ENCODE measurements at places on chromosomes 6 and 20.

- no peak for DNase-seq
Measured at GRCh38 chr6:46628498-46628897, 24.1 kb downstream of the CYP39A1 start.

DNA sequence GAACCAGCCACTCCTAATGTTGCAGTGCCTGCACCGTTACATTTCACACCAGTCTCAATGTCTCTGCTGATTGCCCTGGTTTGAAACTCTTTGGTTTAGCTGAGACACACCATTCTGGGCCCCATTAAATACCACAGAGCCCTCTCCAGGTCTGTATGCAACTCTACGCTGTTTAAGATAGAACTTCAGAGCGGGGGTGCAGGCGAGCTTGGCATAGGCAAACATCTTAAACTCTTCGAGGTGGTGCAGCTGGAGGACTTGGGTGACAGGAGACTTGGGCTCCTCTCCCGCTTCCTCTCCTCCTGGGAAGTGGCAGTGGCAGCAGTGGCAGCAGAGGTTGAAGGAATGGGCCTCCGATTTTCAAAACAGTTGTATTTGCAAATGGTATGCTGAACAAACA, 18.5 kb upstream of the SSR1 start:
- DNase-seq = no peak

DNA sequence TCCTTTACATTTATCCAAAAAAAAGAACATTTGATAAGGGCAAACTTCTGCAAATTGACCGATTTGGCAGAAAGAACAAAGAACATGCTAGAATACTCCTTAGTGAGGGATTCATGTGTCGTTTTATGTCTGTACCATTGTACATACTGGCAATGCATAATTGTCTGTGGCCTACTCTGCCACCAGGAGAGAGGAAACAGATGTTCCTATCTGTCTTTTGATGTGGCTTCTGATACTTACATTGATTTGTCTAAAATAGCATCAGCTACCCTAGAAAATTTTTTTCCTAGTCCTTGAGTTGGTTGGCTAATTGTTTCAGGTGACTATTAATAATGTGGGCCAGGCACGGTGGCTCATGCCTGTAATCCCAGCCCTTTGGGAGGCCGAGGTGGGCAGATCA, 654.1 kb downstream of the KIF16B start:
- DNase-seq = peak; percentile 25

DNA sequence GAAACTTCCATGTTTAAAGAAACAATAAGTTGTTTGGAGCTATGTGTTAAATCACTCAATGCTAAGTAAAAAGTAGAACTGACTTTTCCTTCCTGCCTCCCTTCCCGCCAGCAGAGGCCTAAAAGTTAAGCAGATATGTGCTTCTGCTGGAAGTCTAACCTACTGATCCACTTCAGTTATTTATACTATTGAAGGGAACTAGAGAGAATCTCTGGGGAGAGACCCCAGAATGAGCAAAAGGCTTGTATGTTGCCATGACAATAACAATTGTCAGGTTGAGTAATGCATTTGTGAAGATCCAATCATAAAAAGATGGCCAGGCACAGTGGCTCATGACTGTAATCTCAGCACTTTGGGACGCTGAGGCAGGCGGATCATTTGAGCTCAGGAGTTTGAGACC, 24.7 kb downstream of the MGME1 start:
- no peak for DNase-seq

DNA sequence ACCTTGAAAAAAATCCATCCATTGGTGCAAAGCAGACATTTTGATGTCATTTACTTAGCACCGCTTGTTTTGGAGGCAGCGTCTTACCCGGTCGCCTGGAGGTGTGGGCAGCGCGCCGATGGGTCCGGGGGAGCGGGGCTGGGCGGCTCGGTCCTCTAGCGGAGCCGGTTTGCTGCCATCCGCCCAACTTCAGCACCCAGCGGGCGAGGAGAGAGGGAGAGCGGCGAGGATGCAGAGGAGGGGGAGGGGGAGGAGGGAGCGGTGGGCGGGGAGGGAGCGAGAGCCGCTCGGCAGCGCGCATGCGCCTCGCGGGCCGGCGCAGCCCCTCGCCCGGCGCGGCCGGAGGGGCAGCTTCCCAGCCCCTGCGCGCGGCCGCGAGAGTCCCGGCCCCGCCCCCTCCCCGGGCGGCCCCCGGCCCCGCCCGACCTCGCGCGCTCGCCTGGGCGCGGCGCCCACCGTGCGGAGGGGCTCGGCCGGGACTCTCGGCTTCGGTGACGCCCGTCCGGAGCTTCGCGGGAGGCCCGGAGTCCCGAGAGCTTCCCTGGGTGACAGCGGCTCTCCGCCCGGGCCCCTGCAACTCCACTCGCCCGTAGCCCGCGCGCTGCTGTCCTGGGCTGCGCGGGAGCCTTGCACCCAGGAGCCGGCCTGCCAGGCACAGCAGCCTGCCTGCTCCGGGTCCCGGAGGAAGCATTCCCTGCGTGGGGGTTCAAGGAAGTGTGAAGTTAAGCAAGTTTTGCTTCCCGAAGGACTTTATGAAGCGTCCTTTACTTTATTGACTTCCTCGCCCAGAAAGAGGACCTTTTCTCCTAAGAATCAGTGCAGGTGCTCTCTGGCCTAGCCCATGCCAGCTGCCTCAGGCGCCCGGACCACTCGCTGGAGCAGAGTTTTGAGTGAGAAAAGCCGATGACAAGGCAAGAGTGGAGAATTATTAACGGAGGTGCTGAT, at the start of gene RGS17:
Gene RGS17, minus strand, starts transcription at position 246 of the 945 bp plus-strand sequence. CDS start 87,264 bp downstream, outside the sequence.
- peak; percentile 65 for DNase-seq

DNA sequence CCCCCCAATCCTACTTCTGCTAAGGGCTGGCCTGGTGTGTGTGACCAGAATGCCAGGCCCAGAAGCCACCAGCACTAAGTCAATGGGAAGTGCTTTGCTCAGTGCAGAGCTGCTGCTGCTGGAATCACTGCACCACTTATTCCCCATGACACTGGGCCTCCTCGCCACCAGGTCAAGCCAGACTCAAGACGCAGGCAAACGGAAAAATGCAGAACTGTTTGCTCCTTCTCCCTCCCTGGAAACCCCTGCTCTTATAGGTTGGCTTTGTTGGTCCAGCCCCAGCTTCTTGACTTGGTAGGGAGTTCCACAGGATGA, 121.9 kb downstream of the PHACTR3 start:
- no peak for DNase-seq

DNA sequence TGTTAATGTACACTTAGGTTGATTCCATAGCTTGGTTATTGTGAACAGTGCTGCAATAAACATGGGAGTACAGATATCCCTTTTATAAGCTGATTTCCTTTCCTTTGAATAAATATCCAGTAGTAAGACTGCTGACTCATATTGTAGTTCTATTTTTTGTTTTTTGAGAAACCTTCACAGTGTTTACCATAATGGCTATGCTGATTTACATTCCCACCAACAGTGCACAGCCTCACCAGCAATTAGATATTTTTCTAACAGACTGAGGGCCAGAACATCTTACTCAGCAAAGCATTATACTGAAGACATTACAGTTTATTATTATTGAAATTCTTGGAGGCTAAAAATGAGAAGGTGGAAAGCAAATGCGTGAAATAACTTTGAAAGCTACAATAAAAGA, 187.3 kb upstream of the HEY2 start:
- DNase-seq = no peak

DNA sequence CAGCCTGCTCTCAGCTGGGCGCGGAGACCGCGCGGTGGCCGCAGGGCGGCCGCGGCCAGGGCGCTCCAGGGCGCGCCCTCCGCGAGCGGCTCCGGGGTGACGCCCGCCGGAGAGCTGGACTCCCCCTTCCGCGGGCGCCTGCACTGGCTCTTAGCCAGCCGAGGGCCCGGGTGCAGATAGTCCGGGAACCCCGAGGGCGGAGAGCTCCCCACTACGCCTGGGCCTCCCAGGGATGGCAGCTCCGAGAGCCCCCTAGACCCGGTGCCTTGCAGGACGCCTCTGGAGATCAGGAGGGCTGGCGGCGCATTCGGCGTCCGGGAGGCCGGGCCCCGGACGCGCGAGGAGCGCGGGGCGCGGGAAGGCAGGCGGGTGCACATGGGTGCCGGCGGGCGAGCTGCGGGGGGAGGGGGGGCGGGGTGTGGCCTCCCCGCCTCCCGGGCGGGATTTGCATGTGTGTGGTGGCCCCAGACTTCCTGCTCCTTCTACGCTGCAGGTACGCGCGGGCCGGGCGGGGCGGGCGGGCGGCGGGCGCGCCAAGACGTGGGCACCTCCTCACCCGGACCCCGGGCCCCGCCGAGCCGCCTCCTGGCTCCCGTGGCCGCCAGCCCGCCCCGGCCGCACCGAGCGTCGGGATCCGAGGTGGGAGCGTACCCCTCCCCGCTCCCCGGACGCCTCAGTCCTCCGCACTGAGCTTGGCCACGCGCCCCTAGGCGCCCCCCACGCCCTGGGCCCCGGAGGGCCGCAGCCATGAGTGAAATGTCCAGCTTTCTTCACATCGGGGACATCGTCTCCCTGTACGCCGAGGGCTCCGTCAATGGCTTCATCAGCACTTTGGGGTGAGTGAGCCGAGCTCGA, at the start of gene ITPR3:
Gene ITPR3, plus strand, starts transcription at position 467 of the 855 bp plus-strand sequence. Its CDS starts 281 bp downstream, at position 748.
- peak; percentile 34 for DNase-seq

GRCh38 chr20:40689100-40689942, at the start of gene MAFB:
Gene MAFB, minus strand, starts transcription at chr20:40689236. Its CDS starts 386 bp downstream, at chr20:40688850.
- DNase-seq = peak; percentile 66

- DNase-seq = no peak
Measured at GRCh38 chr6:31878726-31879125, at the start of gene SLC44A4. Gene SLC44A4, minus strand, starts transcription at chr6:31878997. Its CDS starts 17 bp downstream, at chr6:31878980.

DNA sequence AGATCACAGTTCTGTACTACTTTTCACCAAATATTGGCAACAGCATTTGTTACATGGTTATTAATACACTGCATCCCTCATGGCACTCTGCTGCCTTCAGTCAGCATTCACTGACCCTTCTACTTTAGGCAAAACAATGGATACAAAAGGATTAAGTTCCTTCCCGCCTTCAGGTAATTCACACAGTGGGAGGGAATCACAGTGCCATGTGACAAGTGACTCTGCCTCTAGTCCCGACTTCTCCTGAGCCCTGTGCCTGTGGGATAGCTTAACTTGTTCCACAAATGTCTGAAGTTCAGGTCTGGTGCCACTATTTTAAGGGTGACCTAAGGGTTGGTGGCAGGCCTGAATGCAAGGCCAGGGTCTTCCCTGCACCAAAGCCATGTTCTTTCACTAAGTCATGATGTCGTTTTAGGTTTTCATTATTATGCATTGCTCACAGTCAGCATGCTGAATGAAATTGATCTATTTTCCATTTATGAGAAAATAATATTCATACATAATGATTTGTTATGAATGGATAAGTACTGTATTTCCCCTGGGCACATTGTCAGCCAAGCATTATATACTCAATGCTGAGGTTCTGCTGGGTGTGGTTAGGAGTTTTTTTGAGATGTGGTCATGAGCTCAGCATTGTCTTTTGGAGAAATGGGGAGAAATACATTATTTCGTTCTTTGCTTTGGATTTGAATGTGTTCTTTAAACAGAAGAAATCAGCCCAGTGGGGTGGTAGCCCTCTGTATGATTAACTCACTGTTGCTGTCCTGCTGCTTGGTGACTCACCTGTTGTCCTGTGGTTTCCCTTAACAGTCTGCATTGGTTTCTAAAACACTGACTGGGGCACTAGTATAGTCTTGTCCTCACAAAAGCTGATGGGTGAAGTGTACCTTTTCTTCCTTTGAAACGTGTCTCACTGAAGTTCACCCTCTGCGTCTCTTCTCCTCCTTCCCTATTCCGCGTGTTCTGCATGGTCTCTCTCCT, 66.4 kb downstream of the AFDN start:
- no peak for DNase-seq

GRCh38 chr6:148857798-148858390, 111.1 kb downstream of the UST start:
- no peak for DNase-seq

GRCh38 chr20:50312682-50313521, 122.3 kb downstream of the CEBPB start:
- DNase-seq = no peak

GRCh38 chr6:42402184-42402583, 49.5 kb downstream of the TRERF1 start:
- peak; percentile 52 for DNase-seq

- peak; percentile 34 for DNase-seq
Measured at GRCh38 chr6:118813775-118814174, 80.2 kb upstream of the ASF1A start.

DNA sequence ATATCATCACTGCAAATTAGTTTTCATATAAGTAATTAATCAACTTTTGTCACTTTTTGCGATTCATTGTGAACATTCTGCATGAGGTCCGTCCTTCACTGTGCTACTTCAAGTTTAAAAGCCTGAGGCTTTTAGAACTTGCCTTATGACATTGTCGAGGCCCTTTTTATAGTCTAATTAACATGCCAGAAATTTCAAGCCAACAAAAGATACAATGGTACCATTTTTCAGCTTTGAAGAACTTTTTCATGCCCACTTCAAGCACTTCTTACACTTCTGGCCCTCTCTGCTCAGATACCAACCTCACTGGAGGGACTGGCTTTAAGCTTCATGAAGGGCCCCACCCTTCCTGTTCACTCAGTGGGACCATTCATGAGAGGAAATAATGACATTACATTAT, 323.1 kb downstream of the TPBG start:
- DNase-seq = no peak

DNA sequence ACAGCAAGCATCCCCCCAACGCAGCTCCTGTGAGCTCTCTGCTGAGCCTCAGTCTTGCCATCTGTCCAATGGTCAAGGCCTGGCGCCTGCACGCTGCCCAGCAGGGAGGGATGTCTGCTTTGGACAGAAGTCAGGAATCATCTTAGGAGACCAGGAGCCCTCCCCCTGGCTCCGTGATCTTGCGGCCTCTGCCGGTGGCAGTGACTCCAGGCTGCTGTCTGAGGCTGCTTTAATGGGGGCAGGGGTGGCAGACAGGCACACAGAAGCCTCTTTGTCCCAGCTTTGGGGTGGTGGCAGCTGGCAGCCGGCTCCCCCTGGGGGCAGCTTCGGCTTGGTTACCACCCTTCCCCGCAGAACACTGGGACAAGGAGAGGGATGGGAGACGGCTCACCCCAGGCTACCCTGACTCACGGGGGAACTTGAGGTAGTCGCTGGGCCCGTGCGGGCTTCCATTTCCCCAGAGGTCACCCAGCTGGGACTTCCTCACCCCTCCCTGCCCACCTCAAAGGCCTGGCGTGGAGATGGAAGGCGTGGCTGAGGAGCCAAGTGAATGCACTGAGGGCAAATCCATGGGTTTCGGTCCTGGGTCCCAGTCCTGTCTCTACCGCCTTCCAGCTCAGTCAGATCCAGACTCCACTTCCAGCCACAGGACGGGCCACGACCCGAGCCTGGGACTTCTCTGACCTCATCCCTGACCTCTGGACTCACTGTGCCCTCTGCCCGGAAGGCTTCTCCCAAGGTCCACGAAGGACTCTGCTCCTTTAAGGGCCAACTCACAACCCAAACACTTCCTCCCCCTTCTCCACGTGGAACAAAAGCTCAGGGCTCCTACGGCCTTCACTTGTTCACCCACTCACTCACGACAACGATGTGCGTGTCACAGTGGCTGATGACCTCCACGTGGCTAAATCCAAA, 14.8 kb downstream of the PEDS1 start:
- no peak for DNase-seq

DNA sequence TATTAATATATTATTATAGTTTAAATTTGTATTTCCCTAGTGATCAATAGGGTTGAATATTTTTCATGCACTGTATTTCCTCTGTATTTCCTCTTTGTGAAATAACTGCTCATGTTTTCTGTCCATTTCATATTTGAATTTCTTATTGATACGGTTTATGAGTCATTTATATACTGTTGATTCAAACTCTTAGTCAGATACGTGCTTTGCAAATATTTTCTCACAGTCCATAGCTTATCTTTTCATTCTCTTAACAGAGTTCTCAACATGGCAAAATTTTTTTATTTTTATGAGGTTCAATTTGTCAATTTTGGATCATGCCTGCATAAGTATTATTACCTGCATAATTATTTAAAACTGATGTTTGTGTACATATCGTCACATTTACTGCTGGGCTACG, 329.6 kb downstream of the HAO1 start:
- no peak for DNase-seq

Data from common myeloid progenitor, CD34-positive (primary cell).